ENCODE measurements at places on chromosomes 6 and 20.

DNA sequence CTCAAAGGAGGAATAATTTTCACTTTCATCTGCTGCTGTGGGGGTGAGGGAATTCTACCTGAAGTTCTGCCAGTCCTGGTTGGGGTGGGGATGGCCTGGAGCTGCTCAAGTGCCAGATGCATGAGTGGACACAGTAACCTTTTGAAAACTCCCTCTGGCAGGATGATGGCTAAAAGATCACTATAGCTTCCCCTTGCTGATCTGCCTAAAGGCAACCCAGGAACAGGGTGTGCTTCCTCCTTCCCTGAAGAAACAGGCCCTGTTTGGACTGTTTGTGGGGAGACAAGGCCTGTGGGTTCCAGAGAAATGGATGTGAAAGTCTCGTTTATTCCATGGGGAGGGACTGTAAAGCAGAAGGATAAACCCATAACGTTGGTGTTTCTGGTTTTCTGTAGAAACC lies 176.9 kb downstream of the DTNBP1 start:
- DNase-seq = peak; percentile 49

- peak; percentile 42 for DNase-seq
Measured at GRCh38 chr6:52595000-52595795, 18.3 kb upstream of the TRAM2 start.

DNA sequence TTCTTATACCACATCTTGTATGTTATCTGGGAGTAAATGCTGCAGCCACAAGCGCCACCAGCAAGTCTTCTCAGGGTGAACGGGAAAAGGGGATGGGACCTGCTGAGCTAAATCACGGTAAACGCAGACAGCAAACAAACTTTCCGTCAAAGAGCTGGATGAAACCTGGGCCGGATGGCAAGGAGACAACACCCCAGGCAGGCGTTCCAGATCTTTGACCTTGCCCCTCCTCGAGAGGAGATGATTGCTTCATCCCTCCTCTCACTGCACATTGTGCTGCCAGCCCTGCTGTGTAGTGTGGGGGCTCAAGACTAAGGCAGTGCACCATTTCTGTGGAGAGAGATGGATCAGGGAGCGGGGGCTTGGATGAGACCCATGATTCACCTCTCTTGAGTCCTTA lies 9.8 kb downstream of the RAET1E start:
- DNase-seq = no peak

- DNase-seq = no peak
Measured at GRCh38 chr6:38114976-38115625, 295.6 kb downstream of the ZFAND3 start.

- DNase-seq = no peak
Measured at GRCh38 chr6:20328266-20328923, 73.3 kb upstream of the E2F3 start.

GRCh38 chr6:14776307-14776706 lies 469.6 kb upstream of the JARID2 start:
- DNase-seq = no peak

DNA sequence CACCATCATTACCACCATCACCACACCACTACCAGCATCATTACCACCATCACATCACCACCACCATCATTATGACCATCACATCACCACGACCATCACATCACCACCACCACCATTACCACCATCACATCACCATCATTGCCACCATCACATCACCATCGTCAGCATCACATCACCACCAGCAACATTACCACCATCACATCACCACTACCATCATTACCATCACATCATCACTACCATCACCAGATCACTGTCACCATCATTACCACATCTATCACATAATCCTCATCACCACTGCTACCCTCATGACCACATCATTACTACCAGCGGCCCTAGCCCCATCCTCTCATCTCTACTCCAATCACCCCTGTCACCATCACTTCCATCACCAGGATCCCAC lies 3.5 kb upstream of the SLC22A7 start:
- DNase-seq = no peak

GRCh38 chr6:2868637-2869036 lies 27.0 kb upstream of the SERPINB1 start:
- DNase-seq = no peak

DNA sequence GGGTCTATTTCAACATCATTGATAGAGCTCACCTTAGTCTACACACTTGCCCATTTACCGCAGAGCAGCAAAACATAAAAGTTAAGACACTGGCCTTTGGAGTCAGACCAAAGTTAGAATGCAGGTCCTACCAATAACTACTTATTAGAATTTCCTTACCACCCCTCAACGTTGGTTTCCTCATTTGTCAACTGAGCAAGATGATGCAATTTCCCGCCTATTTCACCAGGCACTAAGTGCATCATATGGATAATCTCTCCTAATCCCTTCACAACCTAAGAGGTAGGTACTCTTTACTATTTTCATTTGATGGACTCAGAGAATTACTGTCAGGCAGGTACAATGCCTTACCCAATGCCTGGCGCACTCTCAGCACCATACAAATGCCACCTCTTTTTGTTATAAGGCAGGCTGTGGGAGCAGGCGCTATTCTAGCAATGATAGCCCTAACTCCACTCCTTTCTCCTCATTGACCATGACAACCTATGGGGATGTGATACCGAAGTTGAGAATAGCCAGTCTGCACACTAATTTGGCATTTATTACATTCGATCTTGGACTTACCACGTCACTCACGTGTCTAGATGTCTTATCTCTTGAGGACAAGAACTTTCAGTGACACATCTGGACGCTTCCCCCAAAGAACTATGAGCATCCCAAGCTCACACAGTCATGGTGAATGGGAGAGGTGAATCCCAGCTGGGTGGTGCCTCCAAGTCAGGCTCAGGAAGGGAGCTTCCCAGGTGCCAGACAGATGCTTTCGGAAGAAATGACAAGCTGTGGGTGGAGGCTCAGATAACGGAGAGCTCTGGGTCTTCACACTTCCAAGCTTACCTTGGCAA lies 128.1 kb upstream of the STMND1 start:
- DNase-seq = no peak

- peak; percentile 72 for DNase-seq
Measured at GRCh38 chr20:63102721-63103375, 96.1 kb upstream of the BHLHE23 start.

DNA sequence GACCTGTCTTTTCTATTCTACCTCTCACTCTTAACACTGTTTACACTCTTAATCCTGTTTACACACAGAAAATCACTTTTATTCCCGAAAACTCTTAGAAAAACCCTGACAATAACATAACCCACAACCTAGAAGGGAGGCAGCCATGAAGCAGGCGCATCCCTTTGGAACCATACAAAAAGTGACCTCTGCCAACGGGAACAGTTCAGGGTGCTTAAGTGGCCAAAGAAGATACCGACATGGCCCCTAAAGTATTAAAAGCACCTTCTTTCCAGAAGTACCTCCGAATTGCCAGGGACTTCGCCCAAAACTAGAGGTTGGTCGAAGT lies 490 bp downstream of the MMUT start:
- no peak for DNase-seq

GRCh38 chr20:49186535-49187329 lies 1.4 kb downstream of the STAU1 start:
- peak; percentile 79 for DNase-seq

GRCh38 chr6:145212813-145213212 lies 522.5 kb downstream of the EPM2A start:
- DNase-seq = no peak

DNA sequence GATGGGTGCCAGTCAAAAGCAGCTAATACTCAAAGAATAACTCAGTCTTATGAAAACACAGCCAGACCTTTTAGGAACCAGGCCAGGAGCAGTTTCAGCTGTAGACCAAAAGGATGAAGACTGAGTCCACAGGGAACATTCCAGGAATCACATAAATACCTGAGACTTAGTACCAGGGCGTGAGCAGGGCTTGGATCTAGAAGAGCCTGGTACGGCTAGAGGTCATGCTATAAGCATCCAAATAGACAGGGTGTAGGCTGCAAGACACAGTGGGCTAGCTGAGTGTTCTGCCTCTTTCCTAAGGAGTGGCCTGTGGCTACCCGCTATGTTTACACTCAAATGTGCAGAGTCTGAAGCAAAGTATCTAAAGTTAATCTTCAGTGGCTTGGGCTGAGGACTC lies 29.5 kb upstream of the LRRC1 start:
- DNase-seq = no peak

GRCh38 chr6:40477246-40478126 lies 109.7 kb downstream of the LRFN2 start:
- DNase-seq = no peak

DNA sequence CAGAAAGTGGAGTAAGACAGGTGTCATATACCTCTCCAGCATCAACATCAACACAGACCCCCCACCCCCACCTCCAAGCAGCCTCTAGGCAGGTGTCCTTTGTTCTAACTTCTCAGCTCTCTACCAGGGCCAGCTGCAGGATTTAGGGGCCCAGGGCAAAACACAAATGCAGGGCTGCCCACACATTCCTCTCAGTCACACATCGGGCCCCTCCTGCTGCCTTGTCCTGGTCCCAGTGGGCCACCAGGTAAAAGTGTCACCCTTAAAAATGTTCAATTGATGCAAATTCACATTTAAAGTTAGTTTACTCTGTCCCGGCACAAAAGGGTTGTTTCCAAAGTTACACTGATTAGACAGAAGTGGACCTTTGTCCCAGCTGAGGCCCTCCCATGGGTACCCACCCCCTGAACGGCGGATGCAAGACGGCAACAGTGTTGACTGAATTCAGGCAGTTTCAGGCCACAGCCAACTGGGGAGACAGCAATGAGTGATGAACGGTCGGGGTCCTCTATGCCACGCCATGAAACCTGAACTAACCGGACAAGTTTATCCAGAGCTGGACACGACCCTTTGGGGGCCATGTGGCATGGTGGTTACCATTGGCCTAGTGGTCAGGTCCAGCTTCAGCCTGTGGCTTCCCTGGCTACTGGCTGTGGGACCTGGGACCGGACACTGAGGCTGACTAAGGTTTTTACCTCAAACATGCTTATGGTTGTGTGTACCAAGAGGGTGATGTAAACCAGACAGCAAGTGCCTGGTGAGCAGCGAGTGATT lies 52.2 kb upstream of the UNC93A start:
- DNase-seq = no peak

- no peak for DNase-seq
Measured at GRCh38 chr6:16205377-16206144, 32.8 kb upstream of the GMPR start.

DNA sequence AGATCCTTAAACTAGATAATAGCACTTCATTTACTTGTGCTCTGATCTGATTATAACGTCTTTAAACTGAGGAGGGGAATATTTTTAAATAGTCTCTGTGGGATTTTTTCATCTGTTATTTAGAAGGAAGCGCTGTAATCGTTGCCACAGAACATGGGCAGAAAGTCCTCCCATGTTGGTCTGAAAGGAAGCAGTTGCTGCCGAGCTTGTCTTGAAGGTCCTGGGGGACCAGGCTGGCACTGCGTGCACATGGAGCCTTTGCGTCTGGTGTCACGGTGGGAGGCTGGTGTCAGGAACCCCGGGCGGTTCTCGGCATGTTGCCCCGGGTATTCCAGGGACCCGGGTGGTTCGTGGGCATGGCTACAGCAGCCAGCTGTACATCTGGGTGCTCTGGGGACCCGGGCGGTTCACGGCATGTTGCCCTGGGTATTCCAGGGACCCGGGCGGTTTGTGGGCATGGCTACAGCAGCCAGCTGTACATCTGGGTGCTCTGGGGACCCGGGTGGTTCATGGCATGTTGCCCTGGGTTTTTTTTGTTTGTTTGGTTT lies 11.5 kb downstream of the TPD52L2 start:
- DNase-seq = no peak

DNA sequence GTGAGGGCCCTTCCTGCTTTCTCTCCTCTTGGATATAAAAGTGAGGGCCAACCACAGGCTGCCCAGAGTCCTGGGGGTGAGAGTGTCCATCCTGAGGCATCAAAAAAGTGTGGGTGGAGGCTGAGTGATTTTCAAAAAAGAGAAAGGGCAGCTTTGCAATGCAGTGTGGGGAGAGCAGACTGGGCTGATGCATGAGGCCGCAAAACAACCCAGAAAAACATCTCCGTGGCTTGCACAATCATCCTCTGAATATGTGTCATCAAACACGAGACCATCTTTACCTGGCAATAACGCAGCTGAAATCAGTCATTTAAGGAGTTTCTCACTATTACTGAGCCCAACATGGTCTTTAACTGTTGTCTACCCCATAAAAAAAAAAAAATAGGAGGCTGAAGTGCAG lies 191.2 kb upstream of the SOX4 start:
- no peak for DNase-seq

- no peak for DNase-seq
Measured at GRCh38 chr6:40160826-40161225, 226.6 kb upstream of the MOCS1 start.

GRCh38 chr20:57659517-57660180 lies 39.4 kb upstream of the ZBP1 start:
- DNase-seq = no peak

DNA sequence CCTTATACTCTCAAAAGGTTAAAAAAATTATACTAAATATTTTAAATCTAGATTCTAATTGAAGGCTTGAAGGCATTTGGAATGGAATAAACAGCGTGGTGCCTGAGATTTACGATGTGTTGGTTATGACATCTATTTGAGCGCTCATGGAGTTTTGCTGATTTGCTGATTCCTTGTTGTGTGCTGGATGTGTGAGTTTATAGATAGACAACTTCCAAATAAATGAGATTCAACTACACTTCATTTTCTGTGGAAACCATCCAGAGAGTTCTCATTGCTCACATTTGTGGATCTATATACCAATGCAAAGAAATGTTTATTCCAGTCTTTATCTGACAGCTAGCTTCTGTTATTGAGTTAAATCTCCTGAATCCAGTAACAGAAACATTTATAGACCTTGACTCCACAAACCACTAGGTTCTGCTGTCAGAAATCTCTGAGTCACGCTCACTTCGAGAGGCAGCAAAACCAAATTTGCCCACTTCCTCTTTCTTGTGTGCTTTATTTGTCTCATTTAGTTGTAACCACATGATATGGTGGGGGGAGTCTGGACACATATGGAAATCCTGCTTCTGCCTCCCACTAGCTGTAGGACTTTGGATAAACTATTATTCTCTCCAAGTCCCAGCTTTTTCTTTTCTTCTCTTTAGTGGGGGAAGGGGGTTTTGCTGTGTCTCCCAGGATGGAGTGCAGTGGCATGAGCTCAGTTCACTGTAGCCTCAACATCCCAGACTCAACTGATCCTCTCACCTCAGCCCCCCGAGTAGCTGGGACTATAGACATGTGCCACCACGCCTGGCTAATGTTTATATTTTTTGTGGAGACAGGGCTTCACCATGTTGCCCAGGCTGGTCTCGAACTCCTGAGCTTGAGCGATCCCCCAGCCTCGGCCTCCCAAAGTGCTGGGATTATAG lies 54.5 kb downstream of the IPCEF1 start:
- no peak for DNase-seq

- peak; percentile 68 for DNase-seq
Measured at GRCh38 chr6:105675715-105676397, 273.0 kb upstream of the PREP start.

DNA sequence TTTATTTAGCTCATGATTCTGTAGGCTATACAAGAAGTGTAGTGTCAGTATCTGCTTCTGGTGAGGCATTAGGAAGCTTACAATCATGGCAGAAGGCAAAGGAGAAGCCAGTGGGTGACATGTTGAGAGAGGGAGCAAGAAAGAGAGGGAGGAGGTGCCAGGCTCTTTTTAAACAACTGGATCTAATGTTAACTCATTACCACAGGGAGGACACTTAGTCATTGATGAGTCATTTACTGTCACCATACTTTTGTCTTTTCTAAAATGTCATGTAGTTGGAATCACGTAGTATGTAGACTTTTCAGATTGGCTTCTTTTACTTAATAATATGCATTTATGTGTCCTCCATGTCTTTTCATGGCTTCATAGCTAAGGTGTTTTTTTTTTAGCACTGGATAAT lies 58.1 kb downstream of the NUS1 start:
- DNase-seq = no peak

Measured in RWPE1 (cell line).